ENCODE measurements at places on chromosomes 7 and 10.

GRCh38 chr10:5033061-5033778 lies 29.6 kb upstream of the AKR1C2 start:
- no peak for DNase-seq

DNA sequence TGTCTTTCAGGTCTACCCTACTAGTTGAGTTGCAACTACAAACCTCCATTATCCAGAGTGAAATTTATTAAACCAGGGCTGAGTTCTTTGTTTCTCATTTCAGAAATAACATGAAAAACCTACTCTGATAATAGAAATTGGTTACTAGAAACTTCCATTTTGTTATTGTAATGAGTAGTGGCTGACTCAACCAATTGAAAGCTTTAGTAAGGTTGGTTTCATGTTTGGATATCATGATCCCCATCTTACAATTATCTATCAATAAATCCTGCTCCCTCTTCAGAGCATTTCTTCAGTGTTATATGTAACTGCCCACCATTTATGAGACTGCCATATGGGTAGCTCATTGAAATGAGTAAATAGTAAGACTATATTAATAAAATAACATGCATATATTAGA lies 16.9 kb downstream of the MDFIC start:
- no peak for DNase-seq

DNA sequence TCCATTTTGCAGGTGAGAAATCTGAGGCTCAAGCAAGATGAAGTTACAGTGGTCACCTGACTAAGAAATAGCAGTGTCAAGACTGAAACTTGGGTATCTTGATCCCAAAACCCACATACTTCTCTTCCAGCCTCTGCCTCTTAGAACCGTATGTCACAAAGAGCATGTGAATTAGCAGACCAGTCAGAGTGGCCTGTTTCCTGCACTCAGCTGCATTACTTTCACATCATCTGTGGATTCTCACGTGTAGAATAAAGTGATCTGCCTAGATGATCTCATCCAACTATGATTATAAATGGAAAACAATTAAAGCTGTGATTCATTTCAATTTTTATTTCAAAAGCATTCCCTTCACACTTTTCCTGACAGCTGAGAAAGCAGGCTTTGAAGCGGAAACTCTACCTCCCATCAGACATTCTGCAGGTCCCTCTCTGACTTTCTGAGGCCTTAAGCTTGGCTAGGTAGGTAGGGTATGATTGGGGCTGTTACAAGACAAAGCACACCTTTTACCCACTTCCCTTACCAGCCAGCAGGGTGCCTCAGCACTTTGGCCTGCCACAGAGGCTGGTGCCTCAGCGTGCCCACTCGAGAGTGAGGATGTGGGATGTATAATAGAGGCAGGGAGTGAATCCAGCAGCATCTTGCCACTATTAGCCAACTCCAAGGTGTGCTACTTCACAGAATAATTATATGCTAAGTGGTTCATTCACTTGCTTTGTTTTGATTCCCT lies 70.2 kb upstream of the PDE1C start:
- no peak for DNase-seq

GRCh38 chr10:52853704-52854103 lies 81.1 kb upstream of the MBL2 start:
- DNase-seq = no peak

GRCh38 chr7:105399043-105399725 lies 10.5 kb upstream of the SRPK2 start:
- DNase-seq = no peak

DNA sequence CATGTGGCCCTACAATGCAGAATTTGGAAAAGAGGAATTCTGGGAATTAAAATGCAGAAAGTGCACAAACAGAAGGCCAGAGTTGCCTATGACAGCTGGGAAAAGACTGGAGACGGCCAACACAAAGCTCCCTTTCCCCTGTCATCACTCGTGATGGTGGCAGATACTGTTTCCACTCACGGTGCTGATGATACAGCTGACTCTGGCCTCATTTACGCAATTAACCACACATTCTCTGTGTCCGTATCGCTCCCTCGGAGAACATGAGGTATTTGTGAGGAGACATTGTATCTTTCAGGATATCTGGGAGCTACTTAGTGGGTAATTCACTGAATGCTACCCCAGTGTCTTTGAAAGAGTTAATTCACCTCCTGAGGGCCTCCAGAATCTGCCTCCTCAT lies 172.8 kb downstream of the TAX1BP1 start:
- no peak for DNase-seq

- no peak for DNase-seq
These were observed 581 bp downstream of the CLCN1 start for GRCh38 chr7:143316492-143316891.

DNA sequence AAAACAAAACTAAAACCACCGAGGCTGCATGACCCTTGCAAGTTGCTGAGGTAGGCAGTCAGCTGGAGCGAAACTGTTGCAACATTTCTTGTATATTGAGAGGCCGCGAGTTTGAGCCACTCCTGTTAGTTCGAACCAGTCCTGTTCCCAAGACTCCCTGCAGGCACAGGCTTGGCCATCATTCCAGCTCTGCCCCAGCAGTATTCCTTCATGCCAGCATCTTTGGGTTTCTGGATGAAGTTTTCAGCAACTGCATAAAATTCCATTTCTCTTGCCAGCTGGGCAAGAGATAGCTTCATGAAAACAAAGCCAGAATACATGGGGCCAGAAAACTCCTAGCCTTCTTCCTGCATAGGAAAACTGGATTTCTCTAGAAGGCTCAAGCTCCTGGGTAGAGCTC lies 207.6 kb downstream of the FRMD4A start:
- DNase-seq = no peak

GRCh38 chr7:102066476-102066875 lies 220.2 kb upstream of the SH2B2 start:
- no peak for DNase-seq

DNA sequence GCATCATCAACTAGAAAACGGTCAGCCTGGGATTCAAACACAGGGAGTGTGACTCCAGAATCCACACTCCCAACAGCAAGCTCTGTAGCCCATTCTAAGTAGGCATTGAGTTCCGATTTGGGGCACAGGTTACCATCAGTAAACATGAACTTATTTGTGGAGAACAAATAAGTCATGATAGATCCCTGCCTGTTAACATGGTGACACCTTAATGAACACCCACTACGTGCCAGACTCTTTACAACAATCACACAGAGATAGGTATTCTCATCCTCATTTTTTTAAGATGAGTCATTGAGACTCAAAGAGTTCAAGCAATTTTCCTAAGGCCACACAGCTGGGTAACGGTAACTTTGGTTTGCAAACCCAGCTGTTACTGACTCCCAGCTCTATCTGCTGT lies 91.5 kb downstream of the LYZL2 start:
- DNase-seq = no peak

DNA sequence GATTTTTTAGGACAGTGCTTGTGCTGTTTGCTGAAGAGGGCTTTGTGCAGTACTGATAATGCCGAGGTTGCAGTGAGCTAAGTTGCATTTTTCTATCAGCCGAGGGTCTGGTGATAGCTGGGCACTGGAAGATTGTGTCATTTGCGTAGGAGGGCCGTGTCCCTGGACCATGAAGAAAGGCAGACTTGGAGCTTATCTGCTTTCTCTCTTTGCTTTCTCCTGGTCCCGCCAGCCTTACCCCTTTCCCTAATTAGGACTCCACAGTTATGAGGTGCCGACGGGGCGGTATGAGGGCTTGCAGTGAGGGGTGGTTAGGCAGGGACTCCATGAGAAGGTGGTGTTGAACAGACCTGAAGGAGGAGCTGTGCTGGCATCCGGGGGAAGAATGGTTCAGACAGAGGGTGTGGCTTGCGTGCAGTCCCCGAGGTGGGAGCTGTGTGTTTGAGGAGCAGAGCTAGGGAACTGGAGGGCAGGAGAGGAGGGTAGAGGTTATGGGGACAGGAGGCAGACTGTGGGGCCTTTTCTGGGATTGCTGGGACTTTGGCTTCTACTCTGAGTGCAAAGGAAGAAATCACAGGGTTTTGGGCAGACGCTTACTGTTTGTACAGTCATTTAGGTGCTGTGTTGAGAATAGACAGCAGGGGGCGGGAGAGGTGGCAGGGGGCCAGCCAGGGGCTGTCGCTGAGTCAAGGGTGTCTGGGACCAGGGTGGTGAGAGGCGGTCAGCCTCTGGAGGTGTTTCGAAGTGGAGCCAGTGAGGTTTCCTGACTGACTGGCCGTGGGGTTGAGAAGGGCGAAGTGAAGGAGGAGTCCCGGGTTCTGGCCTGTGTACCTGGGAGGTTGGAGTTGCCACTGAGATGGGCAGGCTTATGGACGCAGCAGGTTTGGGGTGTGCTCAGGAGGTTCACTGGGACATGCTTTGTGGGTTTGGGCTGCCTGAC lies 43.4 kb downstream of the PRF1 start:
- peak; percentile 90 for DNase-seq

DNA sequence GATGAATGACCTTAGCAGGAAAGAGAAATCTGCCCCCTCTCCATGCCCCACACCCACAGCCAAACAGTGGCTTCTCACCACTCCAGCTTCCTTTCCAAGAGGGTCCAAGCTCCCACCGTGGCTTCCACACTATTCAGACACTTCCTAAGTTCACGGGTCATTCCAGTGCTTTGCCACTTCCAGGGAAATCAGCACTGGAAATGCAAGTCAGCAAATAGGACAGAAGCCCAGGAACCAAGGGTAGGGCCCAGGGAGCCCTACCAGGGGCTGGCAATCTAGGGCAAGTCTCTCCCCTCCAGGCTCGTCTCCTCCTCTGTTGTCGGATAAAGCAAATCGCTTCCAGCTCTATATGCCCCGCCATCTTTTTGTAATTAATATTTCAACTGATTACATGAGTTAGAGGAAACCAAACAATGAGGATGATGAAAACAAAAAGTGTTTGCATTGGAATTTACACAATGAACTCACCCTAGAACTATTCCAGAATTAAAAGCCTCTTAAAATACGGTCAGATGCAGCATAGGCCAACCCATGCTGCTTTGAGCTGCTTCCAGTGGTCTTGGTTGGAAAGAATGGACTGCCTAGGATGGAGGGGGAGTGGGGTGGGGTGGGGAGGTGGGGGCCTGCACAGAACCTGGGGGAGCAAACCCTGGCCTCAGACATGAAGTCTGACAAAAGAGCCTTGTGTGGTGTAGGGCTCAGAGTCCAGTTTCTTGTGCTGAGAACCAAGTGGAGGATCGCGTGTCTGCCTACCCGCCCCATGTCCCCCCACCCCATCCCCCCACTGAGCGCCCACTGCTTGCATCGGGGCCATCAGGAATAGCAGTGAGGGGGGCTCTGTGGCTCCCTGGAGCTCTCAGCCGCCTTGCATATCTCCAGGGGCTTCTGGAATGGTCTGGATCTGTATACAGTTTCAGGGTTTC lies 74.6 kb upstream of the CPXM2 start:
- no peak for DNase-seq

- DNase-seq = no peak
These were observed 98.3 kb downstream of the CDH23 start for GRCh38 chr10:71494980-71495381.

DNA sequence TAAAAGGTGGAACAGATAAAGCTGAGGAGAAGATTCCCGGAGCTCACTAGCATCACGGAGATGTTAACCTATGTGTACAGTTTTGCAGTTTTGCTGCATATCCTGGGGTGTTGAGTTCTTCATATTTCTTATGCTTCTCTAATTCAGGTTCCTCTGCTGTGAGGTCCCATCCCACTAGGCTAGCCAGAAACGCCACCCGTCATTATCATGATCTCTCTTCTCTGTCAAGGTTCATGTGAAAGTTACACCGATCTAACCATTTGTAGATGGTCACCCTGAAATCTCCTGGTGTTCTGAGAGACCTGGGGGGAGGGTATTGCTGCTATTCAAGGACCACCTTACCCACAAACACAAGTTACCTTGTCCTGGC lies 136.3 kb downstream of the CCDC71L start:
- no peak for DNase-seq

GRCh38 chr7:36965625-36966024 lies 241.3 kb upstream of the AOAH start:
- no peak for DNase-seq
